CD4-positive, alpha-beta T cell treated with Interleukin-21 for 1 hour (primary cell): ENCODE measurements at places on chromosomes 2 and 18.

GRCh38 chr2:201176081-201176481 is 6.9 kb upstream of the CASP10 start:
- DNase-seq, result no peak

- no peak for DNase-seq
Observed at GRCh38 chr2:28707592-28707991, 44.0 kb upstream of the PPP1CB start.

- peak; percentile 26 for DNase-seq
Observed at GRCh38 chr18:8045884-8046281, 478.8 kb downstream of the PTPRM start.

DNA sequence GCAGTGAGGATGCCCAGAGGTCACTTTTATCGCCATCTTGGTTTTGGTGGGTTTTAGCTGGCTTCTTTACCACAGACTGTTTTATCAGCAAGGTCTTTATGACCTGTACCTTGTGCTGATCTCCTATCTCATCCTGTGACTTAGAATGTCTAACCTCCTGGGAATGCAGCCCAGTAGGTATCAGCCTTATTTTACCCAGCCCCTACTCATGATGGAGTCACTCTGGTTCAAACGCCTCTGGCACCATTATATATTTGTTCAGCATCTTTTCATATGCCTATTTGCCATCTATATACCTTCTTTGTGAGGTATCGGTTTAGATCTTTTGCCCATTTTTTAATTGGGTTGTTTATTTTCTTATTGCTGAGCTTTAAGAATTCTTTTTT is 7.2 kb upstream of the CCNT2 start:
- DNase-seq, result no peak

DNA sequence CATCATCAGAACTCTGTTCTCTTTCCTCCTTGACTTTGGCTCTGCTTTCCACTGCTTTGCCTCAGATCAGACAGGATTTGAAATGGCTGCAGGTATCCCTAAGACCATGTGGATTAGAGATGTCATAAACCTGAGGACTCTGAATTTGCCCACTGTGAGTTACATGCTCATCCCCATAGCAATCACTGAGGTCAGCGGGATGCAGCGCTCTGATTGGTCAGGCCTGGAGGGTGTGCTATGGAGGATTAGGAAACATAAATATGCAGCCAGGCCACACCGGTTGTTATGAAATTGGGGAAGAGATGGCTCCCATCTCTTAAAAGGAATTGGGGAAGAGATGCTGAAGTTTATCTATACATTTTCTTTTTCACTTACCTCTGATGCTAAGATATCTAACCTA is 73.7 kb upstream of the DNAJC10 start:
- DNase-seq, result peak; percentile 35

DNA sequence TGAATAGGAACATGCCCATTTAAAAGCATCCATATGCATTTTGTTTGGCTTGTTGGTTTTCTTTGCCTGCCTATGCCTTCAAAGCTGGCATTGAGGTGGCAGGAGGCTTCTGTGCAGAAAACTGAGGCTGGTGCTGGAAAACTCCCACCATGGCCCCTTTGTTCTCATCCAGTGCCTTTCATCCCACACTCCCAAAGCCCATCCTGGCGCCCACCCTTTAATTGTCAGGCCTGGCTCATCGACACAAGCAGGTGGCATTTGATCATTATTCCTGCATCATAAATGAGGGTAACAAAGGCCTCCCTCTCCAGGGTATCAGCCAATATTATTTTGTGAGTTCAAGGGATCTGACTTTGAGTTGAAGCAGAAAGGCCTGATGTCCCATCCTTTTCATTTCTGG is 24.7 kb upstream of the ANXA4 start:
- no peak for DNase-seq

GRCh38 chr18:63320123-63320974 is 780 bp upstream of the BCL2 start:
- peak; percentile 93 for DNase-seq

- DNase-seq, result no peak
Observed at GRCh38 chr2:227324642-227324994, 433 bp upstream of the MFF start.

GRCh38 chr2:45782986-45783385 is 131.5 kb downstream of the PRKCE start:
- DNase-seq, result no peak

DNA sequence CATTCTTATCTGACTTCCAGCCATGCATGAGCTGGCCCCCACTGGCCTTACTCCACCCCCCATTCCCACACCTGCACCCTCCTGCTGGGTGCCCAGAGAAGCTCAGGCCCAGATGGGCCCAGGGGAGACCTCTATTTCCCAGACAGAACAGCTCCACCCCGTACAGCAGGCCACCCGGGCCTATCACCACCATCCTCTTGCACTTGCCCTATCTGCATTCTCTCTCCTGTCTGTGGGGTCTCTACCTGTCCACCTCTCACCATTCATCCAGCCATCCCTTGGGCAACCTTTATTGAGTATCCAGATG is 25.3 kb upstream of the TNS1 start:
- DNase-seq, result no peak

DNA sequence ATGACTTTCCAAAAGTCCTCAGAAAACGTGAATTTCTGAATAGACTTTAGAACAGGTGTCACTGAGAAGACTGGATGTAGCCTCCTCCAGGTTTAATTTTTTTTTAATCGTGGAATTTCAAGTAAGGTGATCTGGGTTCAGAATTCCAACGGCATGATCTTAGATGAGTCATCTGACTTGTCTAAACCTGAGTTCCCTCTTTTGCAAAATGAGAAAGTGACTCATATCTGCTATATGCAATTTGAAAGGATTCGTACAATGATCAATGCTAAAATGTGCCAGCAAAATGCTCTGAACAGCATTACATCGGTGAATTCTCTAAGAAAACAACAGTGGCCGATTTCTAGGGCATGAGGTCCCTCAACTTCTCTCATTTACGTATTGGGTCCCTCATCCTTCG is 69.1 kb upstream of the ZNF516 start:
- no peak for DNase-seq

DNA sequence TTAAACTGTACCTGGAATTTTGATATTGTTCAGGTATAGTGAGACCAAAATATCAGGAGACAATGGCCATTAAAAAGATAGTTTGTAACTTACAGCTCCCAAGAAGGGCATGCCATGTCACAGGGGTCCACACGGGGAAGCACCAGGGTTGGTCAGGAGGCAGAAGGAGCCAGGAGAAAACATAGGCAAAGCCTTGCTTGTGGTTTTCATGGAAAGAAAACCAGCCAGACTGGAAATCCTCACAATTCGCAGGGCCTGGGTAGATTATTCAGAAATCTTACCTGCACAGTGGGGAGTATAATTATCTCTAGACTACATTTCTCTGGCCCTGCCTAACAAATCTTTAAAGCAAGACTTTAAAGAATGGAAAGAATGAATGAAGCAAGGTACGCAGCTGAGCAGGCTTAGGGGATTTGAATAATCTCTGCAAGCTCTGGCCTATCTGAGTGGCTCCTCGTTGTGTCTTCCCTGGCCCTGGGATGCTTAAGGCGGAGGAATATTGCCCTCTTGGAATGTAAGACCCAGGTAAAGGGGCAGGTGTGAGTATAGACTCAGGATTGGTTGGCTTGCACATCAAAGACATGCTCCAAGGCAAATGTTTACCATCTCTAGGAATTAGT is 66.9 kb upstream of the CDC42EP3 start:
- no peak for DNase-seq

- DNase-seq, result no peak
Observed at GRCh38 chr18:78637442-78638402, 341.9 kb upstream of the SALL3 start.

DNA sequence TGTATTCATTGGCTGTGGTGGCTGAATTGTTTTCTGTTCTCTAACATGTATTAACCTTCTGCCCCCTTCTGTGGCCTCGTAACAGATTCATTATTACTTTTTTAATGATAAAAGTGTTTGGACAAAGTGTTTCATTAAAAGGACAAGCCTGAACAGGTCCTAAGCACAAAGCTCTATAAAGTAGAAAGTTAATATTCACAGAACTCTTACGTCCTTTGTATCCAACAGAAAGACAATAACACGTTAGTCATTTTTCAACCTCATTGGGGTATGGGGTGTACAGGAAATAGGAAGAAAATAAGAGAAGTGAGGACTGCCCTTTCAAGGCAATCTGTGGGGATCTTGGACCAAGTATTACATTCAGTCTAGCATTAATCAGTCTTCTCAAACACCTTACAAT is 105.5 kb upstream of the RGPD4 start:
- DNase-seq, result no peak

DNA sequence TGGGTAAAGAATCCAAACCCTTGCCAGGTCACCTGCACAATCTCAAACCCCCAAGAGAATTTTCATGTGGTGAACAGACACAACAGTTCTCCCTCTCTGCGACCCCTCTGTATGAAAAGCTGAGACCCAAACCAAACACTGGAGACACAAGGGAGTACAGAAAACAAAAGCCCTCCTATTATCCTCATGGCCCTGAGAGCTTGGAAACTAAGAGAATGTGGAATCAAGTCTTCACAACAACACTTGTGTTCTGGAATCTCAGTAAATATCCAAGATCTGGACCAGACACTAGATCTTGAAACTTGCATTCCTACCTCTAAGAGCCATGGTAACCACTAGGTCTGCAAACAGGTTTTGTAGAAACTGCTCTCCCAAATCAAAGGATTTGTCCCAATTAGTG is 50.1 kb upstream of the CCDC150 start:
- DNase-seq, result no peak

DNA sequence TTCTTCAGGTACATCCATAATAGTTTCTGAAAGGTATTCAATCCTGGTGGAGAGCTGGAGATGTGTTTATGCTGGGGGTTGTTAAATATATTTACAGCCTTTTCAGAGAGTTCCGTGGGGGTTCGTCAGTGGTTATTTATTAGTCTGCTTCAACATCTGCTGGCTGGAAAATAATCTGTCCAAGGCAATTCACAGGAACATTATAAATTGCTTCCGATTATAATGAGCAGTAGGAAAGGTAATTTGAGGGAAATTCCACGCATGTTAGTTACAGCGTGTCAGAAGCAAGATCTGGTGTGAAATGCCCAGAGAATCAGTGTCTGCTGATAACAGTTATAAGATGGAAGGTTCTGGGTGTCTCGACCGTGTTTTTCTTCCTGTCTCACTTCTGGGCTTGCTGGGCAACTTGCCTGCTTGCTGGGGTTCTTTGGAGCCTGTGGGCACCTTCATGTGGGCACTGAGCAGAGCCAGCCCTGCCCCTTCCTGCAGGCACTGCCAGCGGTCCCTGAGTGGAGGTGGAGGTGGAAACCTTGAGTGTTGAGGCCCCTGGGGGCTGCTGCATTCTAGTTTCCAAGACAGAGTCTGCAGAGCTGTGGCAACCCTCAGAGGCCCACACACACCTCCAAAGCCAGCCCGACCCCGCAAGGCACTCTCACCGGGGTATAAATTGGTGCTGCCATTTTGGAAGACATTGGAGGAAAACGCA is 185.7 kb downstream of the FAM210A start:
- peak; percentile 11 for DNase-seq
